Astrocyte (in vitro differentiated cells and primary cell): ENCODE measurements at places on chromosomes 6 and 20.

DNA sequence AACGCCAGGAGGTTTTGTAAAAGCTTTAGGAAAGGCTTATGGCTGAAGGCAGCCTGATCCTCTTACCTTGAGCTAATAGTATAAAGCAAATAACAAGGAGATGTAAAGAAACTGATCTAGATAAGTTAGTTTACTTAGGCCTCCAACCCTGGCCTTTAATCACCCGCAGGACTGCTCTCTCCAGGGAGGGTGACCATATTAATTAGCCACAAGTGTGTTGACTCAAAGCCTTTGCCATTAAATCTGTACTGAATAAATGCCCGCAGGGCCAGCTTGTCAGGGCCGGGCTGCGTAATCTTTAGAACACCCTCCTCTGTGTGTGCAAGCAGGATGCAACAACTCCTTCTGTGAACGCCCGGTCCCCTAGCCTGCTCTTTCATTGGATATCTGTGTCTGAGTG lies 6.1 kb upstream of the PRSS16 start:
- DNase-seq, result no peak

DNA sequence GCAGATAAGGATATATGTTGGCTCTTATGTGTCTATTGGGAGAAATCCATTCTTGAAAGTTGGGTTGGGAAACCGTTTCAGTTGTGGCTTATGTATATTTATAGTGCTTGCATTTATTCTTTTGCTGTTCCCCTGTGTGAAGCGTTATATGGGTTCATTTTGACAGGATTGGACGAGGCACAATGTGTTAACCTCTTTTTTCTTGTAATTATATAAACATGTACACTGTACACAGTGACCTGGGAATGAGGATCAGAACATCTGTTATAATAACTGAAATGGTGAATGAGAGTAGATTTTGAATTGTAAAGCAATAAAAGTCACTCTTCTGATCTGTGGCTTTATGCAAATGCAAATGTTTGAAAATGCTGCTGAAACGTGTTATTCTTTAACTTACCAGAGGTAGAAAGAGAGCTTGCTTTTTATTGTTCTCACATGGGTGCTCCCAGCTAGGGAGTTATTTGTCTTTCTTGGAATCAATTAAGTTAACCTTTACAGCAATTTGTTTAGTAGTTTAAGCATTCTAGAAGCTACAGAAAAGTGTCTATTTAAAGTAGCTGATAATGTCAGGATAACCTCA lies 213.7 kb downstream of the GRIK2 start:
- DNase-seq, result no peak

GRCh38 chr20:22815206-22815551 lies 219.9 kb upstream of the SSTR4 start:
- DNase-seq, result no peak

- peak; percentile 26 for DNase-seq
These were observed 951 bp downstream of the FOXP4 start for GRCh38 chr6:41546866-41547798.

DNA sequence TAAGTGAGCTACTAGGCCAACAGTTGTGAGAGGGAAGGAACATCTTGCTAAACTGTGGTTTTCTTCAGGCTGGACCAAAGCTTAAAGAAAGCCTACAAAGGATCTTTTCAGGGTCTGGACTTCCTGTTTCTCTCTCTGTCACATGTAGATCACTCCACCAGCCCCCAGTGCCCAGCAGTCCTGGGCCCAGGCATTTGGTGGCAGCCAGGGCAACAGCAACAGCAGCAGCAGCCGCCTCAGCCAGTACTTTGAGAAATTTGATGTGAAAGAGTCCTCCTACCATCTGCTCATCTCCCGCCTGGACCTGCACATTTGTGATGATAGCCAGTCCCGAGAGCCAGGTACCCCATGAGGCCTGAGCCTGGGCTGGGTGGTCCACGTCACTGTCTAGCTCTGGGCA lies 44.1 kb downstream of the BLTP3A start:
- DNase-seq, result no peak

DNA sequence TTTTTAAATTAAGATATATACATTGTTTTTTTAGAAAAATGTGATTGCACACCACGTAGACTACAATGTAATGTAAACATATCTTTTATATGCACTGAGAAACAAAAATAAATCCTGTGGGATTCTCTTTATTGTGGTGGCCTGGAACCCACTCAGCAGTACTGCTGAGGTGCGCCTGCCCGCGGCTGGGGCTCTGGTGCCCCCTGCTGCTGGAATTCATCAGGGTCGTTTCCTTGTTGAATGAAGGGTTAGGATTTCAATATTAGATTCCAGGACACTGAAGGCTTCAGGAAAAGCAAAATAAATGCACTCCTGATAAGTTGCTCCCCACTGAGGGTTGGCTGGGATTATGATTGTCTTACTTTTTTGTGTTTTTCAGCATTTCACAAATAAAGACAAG lies 175.8 kb upstream of the GGTLC1 start:
- no peak for DNase-seq

DNA sequence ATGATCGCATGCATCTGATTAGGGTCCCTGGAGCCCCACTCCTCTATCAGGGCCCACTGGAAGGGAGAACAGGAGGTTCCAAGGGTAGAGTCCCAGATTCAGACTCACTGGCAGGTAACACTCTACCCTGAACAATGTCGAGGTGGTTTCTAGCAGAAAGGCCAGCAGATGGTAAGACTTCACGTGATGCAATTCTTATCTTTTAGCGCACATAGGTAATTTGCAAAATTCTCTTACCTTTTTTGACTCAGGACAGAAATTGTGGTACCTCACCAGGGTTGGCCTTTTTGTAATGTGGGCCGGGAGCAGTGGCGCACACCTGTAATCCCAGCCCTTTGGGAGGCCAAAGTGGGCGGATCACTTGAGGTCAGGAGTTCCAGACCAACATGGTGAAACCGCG lies 228.1 kb upstream of the JARID2 start:
- no peak for DNase-seq

DNA sequence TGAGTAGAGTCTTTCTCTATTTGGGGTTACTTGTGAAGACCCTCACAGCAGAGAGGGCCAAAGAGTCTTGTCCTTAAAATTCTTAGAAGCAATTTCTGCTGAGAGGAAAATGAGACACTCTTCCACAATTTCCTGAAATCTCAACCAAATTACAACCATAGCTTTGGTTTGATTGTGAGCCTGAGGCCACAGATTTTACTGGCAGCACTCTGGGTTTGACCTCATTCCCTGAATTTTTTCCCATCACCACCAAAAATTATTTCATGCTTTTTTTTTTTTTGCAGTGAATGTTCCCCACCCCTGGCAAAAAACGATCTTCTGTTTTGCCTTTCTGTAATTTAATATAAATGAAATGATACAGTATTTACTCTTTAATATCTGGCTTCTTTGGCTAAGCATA lies 125.5 kb downstream of the THEMIS start:
- peak; percentile 2 for DNase-seq

GRCh38 chr6:111664565-111665030 lies 58.9 kb upstream of the TRAF3IP2 start:
- no peak for DNase-seq

DNA sequence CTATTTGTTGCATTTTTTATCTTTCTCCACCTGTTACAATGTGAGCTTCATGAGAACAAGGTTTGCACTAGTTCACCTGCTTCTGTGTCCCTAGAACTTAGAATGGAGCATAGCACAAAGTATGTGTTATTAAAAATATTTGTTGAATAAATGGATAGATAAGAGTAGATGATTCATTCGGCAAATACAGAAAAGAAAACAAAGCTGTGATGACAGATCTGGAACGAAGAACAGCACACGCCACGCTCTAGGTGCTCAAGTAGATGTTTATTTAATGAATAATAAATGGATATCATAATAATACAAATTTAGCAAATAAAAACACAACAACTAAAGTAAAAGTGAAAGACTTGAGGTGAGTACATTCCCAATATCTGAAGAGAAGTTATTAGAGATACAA lies 273.1 kb downstream of the HAO1 start:
- peak; percentile 21 for DNase-seq

- DNase-seq, result no peak
These were observed 3.7 kb downstream of the FAM162B start for GRCh38 chr6:116761779-116762178.

GRCh38 chr6:122610690-122611455 lies 668 bp downstream of the PKIB start:
- DNase-seq, result peak; percentile 46

GRCh38 chr20:58235010-58235409 lies 6.6 kb upstream of the ANKRD60 start:
- no peak for DNase-seq

- DNase-seq, result no peak
These were observed 1.2 kb downstream of the DNMT3B start for GRCh38 chr20:32763202-32764004.

DNA sequence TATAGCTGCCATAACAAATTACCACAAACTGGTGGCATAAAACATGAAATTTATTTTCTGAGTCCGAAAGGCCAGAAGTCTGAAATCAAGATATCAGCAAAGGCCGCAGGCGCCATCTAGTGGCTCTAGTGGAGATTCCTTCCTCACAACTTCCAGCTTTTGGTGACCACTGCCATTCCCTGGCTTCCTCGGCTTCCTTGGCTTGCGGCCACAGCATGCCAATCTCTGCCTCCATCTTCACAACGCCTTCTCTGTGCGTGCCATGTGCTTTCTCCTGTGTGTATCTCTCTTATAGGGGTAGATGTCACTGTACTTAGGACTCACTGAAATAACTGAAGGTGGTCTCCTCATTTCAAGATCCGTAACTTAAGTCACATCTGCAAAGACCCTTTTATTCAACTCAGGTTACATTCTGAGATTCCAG lies 5.4 kb upstream of the PLAGL1 start:
- DNase-seq, result peak; percentile 41

DNA sequence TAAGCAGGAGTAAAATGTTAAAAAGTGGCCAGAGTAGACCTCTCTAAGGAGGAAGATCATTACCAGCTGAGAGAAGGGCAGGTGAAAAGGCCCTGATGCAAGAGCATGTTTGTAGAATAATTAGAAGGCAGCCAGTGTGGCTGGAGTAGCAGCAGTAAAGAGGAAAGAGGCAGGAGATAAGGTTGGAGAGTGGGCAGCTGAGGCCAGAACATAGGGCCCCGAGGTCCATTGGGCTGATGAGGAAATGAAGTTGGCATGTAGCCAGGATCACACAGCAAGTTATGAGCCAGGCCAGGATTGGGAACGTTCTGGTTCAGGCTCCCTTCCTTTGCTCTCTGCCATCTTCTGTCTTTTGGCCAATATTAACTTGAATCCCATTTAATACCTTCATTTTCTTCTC lies 51.6 kb downstream of the RALY start:
- no peak for DNase-seq

DNA sequence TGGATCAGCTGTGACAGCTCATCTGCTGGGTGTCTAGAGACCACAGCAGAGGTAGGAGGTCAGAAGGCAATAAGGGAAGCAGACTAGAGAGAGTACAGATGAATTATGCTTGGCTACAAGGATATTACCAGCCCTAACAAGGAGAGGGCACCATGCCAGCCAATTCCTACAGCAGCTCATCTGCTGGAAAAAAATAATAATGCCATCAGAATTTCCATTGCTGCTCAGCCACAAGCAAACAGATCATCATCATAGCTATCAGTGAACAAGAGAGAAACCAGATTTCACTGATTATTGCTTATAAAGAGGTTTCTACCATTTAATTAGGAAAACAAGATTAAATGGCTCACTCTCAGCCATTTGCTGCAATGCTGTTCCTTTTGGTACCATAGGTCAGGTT lies 66.5 kb downstream of the PSMG4 start:
- peak; percentile 70 for DNase-seq

GRCh38 chr6:150667977-150668716 lies 68.5 kb downstream of the PLEKHG1 start:
- DNase-seq, result peak; percentile 88

GRCh38 chr6:19691465-19692167 lies 145.6 kb upstream of the ID4 start:
- peak; percentile 22 for DNase-seq

GRCh38 chr6:150640556-150641209 lies 41.0 kb downstream of the PLEKHG1 start:
- DNase-seq, result no peak

DNA sequence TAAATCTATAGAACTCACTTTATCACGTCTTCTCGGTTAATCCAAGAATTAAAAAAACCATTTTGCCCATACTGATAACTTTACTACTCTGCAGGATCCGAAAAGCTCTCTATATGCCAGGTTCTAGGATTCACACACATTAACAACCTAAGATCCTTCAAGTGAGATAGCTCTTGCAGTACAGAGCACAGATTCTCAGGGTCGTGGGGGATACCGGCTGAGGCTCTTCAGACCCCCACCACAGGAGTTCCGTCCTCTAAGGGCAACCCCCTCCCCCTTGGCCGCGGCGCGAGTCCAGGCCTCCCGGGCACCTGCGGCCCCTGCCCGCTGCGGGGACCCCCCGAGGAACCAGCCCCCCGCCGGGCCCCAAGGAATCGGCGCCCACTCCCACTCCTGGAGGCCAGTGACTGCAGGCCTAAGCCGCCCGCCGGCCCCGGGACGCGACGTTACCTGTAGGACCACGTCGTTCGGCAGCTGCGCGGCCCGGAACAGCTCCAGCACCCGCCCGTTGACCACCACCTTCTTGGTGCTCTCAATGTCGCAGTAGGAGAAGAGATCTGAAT lies 892 bp downstream of the REPS1 start:
- DNase-seq, result no peak

DNA sequence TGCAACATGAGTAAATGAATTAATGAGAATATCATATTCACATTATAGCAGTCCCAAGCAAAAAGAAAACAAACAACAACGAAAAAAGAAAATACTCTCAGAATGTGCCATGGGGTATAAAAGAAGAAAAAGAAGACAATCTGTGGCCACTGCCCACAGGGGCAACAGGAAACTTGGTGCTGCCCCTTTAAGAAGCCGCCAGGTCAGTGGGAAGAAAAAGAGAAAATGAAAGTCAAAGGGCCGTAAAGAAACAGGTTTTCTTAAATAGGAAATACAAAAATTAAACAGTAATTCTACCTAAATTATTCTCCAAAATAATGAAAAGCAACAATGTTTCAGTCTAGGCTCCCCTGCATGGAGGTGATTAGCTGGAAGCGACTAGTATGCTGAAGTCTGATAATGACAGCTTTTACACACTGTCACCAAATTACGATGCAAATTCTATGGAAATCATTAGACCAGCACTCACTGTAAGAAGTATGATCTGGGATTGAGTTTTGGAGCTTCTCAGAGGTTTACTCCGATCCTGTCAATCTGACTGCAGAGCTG lies 23.6 kb downstream of the GMDS start:
- DNase-seq, result no peak

DNA sequence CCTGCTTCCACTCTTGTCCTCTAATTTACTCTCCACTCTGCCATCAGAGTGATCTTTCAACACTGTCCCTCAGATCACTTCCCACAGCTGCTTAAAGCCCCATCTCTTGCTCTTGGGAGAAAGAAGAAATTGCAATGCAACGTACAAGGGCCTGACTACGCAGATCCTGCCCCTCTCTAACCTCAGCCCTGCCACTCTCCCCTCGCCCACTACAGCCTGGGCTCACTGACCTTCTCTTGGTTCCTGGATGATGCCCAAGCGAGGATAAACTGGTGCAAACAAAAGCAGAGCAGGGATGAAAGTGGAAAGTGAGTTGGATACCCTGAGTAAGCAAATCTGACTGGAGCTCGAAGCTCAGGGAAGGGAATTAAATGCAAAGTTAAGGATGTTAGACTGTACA lies 92.9 kb downstream of the MAP3K5 start:
- DNase-seq, result no peak
